ENCODE measurements at places on chromosomes 11 and 22.

GRCh38 chr11:75925785-75926164 lies 110.8 kb downstream of the UVRAG start:
- DNase-seq, result no peak

DNA sequence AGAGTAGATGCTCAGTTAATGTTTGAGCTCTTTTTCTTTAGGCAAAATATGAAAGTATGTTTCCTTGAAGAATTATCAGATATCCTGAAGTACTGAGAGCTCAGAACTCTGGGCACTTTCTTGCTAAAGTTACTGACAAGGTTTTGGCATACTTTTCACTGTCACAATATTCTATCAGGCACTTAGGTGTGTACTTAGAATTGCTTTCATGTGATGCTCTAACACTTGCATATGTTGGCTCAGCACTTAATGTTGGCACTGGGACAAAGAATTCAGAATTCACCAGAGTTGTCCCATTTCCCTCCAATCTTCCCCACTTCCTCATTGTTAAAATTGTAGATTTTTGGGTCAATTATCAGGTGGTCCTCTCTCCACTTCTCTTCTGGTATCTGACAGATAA lies 5.0 kb downstream of the MMP20 start:
- no peak for DNase-seq

- DNase-seq, result no peak
Measured at GRCh38 chr11:101835506-101836063, 79.2 kb upstream of the CEP126 start.

- DNase-seq, result peak; percentile 45
Measured at GRCh38 chr11:17277024-17277584, 565 bp downstream of the NUCB2 start.

DNA sequence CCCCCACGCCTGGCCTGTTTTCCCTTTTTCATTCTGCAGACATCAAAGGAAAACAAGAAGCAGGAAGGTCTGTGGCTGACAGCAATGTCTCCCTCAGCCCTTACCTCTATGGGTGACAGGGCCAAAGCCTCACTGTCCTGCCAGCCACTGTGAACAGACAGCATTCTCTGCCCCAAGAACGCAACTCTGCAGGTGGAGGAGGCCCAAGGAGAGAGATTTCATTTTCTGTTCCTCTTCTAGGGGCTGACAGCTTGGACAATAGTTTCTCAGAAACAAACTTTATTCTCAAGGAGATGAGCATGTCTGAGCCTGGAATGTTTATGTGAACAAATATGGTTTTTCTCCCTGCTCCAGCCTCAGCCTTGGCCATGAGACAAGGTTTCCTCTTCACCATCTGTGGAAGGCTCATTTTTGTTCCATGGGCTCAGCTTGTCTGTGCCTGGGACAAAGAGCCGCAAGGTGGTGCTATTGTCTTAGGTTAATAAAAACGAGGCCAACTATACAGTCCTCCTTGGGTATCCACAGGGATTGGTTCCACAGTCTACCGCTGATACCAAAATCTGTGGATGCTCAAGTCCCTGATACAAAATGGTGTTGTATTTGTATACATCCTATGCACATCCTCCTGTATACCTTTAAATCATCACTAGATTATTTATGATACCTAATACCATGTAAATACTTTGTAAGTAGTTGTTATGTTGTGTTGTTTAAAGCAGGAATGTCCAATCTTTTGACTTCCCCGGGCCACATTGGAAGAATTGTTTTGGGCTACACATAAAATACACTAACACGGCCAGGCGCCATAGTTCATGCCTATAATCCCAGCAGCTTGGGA lies 5.8 kb downstream of the PIWIL3 start:
- DNase-seq, result peak; percentile 45

DNA sequence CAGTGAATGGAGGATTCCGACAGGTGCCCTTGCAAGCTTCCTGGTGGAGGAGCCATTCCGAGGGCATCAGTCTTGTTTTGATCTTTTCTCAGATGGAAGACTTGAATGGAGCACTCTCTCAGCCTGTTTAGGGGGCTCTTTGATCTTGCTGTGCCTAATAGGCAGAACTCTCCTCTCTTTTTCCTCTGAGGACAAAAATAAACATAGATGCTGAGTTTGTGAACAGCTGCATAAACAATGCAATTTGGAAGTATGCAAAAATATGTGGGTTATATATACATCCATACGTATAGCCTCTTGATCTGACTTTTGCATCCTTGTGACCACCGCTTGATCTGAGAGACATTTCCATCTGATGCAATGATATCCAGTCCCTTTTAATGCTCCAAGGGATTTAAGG lies 29.1 kb downstream of the BARX2 start:
- no peak for DNase-seq
